ENCODE measurements at places on chromosomes 7 and 10.

- DNase-seq, result no peak
Observed at GRCh38 chr10:72344932-72345331, 9.8 kb downstream of the DNAJB12 start.

- DNase-seq, result no peak
Observed at GRCh38 chr10:7006566-7006965, 404.3 kb downstream of the SFMBT2 start.

- DNase-seq, result no peak
Observed at GRCh38 chr7:14630048-14630447, 272.5 kb downstream of the DGKB start.

GRCh38 chr7:114949231-114949630, 27.3 kb downstream of the MDFIC start:
- DNase-seq, result no peak

DNA sequence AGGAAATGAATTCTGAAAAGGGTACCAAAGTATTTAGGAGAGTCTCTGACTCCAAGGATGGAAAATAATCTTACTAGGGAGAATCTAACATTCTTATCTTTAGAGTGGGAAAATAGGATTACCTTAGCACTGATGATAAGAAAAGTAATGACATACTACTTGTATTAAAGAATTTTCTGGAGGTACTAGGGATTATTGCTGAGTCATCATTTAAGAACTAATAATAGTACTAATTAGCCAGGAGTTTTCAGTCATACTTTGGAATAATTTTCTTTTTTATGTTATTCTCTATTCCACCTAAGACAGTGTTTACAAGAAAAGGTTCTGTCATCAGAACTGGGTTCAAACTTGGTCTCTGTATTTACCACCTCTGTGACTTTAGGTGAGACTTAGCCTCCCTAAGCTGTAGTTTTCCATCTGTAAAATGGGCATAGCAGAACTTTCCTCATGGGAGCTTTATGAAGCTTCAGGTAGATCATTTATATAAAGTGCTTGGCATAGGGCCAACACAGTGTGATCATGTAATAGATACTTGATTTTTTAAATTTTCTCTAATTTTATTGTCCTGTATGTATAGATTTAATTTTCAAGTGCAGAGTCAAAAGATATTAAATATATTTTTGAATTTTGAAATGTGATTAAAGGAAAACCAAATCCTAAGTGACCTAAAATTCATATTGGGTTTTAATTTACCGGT, 20.4 kb downstream of the ITGB8 start:
- no peak for DNase-seq

- DNase-seq, result no peak
Observed at GRCh38 chr10:124217906-124218804, 124.8 kb upstream of the CHST15 start.

DNA sequence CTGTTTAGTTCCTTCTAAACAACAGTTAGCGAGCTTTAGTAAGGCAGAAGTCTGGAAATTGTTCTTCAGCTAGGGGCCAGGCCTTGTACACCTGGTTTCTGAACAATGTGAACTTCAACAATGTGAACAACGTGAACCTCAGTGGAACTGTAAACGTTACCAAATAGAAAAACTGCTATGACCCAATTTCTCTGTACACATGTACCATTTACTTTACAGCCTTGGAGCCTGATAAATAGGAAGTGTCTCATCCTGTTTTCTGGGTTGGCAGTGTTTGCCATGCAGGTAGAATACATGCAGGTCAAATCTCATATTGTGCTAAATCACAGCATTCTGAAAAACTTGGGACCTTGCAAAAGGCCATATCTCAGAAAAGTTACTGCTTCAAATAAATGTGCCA, 1.6 kb downstream of the STEAP4 start:
- no peak for DNase-seq

DNA sequence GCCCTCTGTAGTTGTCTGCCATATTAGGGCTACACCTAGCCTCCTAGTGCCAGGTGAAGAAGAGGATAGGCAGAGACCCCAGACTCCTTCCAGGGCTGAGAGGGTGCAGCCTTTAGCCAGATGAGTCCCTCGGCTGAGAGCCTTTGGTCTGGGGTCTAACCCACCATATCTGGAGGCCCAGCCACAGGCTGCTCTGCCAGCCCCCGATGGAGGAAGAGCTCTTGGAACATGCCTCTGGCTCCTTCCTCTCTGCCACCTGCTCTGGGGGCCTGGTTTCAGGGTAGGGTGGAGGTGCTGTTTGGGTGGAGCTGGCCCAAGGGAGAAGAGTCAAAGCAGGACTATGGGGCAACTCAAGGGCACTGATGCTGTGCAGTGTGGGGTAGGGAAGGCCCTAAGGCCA, 1.4 kb downstream of the LRRC18 start:
- DNase-seq, result no peak

GRCh38 chr10:122498521-122498920, 37.2 kb downstream of the HTRA1 start:
- no peak for DNase-seq

DNA sequence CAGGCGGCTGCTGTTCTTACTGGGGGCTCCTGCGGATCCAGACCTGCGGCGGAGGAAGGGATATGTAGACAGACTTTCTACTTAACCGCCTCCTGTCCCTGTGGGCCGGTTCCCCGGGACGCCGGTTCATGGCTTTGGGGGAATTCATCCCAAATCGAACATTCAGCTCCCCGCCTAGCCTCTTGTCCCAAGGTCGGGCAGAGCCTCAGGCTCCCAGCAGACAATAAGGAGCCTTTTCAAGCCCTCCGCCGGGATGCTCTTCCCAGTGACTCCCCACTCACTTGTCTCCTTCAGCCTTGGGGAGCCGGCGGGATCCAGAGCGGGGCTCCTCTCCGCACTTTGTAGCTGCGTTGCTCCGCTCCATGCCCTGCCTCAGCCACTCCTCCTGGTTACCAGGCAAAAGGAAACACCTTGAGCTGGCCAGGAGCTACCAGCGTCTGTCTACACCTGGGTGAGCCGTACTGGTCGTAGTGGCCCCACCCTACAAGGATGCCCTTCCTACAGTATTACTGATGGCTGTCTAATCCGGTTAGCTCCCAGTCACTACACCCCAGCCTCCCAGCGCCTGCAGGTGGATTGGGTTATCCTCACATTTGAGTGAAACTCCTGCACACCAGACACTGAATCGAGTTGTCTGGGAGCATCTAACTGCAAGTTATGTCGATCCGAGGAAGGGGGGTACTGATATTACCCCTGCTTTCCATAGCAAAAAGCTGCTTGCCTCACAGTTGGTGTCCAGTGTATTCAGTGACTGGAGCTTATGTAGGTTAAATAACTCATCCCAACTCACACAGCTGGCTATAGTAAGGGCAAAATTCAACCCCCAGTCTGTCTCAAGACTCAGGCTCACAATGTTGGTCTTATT, at the start of gene C10orf95:
C10orf95 (minus strand) TSS at position 439 of the 865 bp plus-strand sequence. CDS start 450 bp downstream, outside the sequence.
- no peak for DNase-seq

DNA sequence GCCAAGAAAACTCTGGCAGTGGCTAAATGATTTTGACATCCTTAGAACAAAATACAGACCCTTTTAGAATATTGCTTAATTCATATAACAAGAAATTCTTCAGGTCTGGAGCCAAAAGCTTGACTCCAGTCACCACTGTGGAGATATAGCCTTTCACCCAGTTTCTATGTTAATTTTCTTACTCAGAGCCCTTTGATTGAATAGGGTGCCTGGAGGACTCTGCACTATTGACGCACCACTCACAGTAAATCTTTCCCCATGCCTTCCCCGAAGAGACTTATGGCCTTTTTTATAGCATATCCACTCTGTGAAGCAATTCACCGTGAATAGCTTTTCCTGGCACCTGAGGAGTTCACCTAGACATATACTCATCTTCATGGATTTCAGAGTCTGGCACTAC, 613.8 kb downstream of the ZWINT start:
- no peak for DNase-seq

DNA sequence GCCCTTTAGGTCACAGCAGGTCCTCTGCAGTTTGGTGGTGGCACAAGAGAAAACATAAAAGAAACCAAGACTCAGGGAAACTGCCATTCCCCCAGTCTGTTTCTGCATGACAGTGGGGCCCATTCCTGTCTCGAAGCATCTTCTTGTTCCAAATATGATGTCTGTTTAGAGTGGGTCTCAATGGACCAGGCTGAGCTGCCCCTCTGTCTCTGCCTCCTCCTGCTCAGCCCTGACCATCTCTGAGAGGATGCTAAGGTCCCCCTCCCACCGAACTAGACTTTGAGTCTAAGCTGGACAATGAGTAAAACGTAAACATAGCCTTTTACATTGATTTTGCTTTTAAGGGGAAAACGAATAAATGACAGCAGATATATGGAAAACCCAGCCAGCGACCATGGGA, 40.4 kb downstream of the CLEC2L start:
- no peak for DNase-seq

DNA sequence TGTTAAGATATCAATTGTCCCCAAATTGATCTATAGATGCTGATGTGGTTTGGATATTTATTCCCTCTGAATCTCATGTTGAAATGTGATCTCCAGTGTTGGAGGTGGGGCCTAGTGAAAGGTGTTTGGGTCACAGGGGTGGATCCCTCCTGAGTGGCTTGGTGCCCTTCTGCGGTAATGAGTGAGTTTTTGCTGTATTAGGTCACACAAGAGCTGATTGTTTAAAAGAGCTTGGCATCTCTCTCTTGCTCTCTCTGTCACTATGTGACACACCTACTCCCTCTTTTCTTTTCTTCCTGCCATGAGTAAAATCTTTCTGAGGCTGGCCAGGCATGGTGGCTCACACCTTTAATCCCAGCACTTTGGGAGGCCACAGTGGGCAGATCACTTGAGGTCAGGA, 98.2 kb upstream of the KAT6B start:
- no peak for DNase-seq

DNA sequence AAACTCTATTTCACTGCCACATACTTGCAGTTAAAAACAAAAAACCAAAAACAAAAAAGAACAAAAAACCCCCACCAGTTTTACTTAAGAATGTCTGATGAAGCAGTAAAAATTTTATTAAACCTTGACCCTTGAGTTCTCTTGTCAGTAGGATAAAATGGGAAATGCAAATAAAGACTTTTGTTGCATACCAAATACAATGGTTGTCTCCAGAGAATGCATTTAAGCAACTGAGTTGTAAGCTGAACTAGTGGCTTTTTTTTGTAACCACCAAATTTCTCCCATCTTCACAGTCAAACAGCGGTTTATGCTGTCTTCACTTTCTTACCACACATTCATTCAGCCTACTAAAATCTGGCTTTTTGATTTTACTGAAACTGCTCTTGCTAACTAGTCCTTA, 3.1 kb downstream of the SYPL1 start:
- DNase-seq, result peak; percentile 24

- DNase-seq, result no peak
Observed at GRCh38 chr7:7739204-7740036, 21.0 kb upstream of the RPA3 start.

DNA sequence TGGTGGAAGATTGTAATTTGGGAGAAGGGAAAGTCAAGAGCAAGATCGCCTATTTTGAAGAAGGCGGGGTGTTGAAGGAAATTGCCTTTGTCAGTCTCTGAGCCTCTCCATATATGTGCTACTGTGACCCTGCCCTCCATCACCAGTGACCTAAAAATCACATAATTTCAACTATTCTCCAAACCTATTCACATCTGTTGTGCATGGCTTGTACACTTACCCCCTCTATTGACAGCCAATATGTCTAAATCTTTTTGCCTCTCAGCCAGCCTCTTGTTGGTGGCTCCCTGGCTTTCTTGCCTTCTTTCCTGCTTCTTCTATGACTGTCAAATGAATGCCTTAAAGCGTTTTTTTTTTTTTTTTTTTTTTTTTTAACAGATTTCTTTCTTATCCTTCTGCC, 295.6 kb downstream of the AUTS2 start:
- no peak for DNase-seq

GRCh38 chr7:111639934-111640333, 77.6 kb upstream of the IMMP2L start:
- no peak for DNase-seq

- DNase-seq, result no peak
Observed at GRCh38 chr7:25781704-25782103, 370.3 kb upstream of the NFE2L3 start.

GRCh38 chr10:100622946-100623345, 87.2 kb downstream of the HIF1AN start:
- no peak for DNase-seq

DNA sequence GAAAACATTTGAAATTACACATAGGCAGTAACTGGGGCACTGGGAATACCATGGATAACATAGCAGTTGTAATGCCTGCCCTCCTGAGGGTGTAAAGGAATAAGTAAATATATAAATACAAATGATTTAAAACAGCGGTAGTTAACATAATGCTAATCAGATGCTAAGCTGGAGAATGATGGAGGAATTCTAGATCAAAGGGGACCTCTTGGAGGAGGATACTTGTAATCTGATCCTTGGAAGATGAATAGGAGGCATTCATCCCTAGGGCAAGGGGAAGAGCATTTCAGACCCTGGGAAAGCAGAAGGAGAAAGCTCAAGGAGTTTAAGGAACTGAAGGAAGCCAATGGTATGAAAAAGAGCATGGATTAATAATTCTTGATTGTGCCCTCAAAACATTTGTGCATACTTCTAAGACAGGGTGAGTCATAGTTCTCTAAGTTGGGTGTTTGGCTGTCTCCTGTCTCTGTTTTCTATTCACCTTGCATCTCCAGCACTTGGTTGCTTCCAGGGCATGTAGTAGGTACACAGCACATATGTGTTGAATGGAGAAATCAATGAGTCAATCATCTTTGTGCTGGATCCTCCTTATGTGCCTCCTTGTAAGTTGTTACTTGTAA, 54.8 kb upstream of the PLPP4 start:
- DNase-seq, result no peak

GRCh38 chr10:1659221-1659791, 78.0 kb downstream of the ADARB2 start:
- DNase-seq, result no peak

- DNase-seq, result no peak
Observed at GRCh38 chr10:58064714-58065528, 202.8 kb downstream of the IPMK start.

DNA sequence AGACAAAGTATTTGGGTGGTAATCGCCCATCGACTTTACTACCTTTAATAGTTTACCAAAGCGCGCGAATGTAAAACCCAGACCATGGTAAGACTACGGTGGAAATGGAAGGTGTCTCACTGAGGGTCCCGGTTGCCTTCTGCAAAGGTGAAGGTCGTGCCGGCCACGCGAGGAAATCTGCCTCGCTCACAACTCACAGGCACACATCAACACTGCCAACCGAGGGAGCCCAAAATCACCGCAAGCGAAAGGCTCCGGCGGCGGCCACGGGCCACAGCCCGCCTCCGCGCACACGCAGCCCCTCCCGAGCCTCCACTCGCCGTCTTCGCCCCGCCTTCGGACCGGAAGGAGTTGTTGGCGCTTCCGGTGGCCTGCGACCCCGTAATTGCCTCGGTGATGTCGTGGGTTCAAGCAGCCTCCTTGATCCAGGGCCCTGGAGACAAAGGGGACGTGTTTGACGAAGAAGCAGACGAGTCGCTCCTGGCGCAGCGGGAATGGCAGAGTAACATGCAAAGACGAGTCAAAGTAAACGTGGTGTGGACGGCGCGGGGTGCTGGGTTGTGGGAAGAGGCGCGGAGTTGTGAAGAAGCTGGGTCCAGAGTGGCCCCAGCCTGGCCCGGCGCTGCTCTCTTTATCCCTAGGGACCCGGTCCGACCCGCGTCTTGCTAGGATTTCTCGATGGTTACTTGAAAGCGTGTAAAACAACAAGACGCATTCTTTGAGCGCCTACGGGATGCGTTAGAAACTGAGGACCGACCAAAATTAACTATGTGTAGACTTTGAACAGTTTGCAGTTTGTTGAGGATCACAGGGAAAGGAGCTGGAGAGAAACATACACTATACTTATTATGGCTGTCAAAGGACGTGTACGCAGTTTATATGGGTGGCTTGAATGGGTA, at the start of gene YAE1:
YAE1 (plus strand) TSS at position 382 of the 899 bp plus-strand sequence; CDS start at position 397, 15 bp downstream.
- DNase-seq, result peak; percentile 78
